ENCODE measurements at places on chromosomes 6 and 20.

DNA sequence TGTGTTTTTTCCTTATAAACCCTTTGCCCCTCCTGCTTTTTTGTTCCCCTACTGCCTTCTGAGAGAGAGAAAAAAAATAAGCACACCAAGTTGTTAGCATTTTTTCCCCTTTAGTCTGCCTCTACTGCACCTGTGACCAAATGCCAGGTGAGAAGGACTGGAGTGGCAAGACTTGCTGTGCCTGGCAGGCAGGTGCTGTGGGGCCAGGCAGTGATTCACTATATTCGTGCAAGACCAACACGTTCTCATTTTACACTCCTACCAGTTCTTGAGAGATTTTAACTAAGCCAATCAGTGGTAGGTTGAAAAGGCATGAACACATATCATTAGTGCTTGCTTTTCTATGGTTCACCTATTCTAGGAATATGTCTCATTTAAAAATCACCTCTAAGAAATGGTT is 109.7 kb downstream of the FIG4 start:
- DNase-seq, result no peak

- peak; percentile 35 for DNase-seq
These were observed 189.6 kb downstream of the GJA10 start for GRCh38 chr6:90083891-90084290.

DNA sequence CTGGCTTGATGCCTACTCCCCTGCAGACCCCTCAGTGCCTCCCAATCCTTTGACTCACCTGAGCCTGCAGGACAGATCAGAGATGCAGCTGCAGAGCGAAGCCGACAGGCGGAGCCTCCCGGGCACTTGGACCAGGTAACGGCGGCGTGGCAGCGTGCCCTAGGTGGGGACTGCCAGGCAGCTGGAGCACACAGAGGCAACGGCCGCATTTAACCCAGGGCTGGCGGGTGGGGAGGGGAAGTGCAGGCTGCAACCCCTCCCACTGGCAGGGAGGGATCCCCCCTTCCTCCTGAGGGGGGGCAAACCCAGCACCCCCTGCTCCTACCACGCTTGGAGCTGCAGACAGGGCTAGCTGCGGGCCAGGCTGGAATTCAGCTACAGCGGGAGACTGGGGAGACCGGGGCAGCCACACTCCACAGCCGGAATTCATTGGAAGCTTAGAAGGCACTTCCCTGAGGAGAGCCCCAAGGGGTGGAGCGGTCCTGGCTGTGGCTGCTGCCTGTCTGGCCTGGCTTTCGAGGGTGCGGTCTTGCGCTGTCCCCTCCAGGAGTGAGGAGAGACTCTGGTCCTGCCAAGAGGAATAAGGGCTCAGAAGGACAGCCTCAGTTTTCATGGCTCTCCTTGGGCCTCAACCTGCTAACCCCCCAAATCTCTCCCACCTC is at the start of gene MATN4:
Gene MATN4, minus strand, starts transcription at position 183 of the 662 bp plus-strand sequence. CDS start 2,717 bp downstream, outside the sequence.
- DNase-seq, result no peak

DNA sequence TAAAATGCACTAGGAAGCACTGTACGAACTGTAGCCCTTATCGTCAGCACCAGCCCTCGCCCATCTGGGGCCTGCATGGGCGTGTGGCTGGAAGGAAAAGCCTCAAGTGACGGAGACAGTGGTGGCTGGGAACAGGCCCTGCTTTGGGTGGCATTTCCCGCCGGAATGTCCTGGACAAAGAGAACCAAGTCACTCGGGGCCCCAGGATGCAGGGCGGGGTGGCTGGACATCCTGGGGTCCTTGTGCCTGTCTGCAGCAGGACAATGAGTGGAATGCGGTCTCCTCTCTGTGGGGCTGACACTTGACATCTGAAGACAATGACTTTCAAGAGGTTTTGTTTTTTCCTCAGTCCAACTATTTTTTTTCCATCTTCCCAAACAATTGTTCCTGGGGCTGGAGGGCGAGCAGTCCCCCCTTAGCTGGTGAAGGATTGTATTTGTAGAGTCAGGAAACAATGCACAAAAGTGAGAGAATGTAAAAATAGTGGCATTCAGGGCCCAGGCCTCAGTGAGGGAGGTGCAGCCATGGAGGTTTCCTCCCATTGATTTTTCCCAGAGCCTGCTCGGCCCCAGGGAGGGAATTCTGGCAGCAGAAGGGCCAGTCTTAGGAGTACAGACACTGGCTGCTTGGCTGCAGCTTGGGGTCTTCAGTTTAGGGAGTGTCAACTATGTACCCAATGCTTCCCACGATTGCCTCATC is 64.4 kb downstream of the PREX1 start:
- DNase-seq, result no peak
